B cell (primary cell): ENCODE measurements at places on chromosomes 4 and X. TPM values are rescaled to one million over a fixed set of nuclear protein-coding genes. Genes with fewer than 3 reads are reported as not detected.
A peak's percentile ranks its signal among the peaks of the same experiment; 100 is the strongest.

- no peaks in the 10 kb centered on the region for H3K27me3 ChIP-seq
- peaks cover 30% of the 10 kb centered on the region for H3K4me1 ChIP-seq
- peak overlapping the region; percentile 76 for H3K4me3 ChIP-seq
- DNase-seq, result peak; percentile 53
- H3K27ac ChIP-seq, result peak overlapping the region; percentile 83
- no peaks in the 10 kb centered on the region for H3K36me3 ChIP-seq
These were observed 674 bp upstream of the IL15 start for GRCh38 chr4:141635736-141636081.

DNA sequence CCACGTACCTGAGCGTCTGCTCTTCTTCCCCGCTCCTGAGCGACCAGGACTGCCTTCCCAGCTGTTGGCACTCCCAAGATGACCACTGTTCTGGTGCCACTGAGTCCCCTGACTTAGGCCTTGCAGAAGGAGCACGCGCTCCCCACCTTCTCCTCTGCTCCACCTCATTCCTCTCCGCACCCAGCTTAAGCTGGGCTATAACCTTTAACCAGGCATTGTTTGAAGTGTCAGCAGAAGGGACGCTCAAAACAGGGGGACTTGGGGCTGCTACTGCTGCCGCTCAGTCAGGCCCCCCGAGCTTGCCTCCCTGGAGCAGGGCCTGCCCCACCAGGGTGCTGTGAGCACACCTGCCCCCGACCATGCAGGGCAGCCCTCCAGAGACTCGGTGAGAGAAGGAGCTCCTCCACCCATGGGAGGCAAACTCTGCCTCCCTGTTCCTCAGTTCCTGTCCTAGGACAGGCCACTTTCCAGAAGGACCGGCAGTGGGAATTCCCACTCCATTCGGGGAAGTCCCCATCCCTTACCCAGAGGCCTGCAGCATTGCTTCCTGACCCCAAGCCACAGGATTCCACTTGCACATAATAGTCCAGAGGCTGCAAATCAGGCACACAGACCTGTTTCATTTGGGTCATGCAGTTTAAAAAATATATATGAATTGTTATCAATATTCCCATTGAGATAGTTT lies 99.7 kb upstream of the ENPP6 start:
- H3K4me3 ChIP-seq, result no peak overlapping the region
- H3K36me3 ChIP-seq, result no peaks in the 10 kb centered on the region
- H3K27me3 ChIP-seq, result no peaks in the 10 kb centered on the region
- H3K4me1 ChIP-seq, result peaks cover 49% of the 10 kb centered on the region
- DNase-seq, result no peak

DNA sequence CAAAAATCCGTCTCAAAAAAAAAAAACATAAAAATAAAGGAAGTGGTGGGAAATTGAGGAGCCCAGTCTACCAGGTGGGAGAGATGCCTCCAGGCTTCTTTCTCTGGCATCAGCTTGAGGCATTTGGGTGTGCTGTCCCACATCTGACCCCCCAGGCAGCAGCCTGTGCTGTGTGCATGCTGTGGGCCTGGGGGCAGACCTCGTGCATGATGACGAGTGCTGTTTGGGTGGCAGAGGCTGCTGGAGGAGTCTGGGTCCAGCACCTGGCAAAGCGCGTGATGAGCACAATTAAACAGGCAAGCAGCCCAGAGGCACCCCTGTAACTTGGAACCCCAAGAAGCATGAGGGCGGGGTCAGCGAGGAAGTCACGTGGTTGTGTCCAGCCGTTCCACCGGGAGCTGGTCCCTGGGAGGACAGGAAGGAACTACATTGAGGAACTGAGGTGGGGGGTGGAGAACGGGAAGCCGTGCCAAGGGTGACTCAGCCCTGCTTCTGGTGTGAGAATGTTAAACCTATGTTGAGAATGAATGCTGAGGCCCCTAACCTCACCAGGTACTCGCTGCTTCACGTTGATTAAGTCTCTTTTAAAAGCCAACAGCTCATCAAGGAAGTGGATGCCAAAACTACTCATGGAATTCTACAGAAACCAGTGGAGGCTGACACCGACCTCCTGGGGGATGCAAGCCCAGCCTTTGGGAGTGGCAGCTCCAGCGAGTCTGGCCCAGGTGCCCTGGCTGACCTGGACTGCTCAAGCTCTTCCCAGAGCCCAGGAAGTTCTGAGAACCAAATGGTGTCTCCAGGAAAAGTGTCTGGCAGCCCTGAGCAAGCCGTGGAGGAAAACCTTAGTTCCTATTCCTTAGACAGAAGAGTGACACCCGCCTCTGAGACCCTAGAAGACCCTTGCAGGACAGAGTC lies 6.1 kb downstream of the TACC3 start:
- H3K4me1 ChIP-seq, result peaks cover 37% of the 10 kb centered on the region
- DNase-seq, result no peak
- no peaks in the 10 kb centered on the region for H3K27me3 ChIP-seq
- no peak overlapping the region for H3K4me3 ChIP-seq

DNA sequence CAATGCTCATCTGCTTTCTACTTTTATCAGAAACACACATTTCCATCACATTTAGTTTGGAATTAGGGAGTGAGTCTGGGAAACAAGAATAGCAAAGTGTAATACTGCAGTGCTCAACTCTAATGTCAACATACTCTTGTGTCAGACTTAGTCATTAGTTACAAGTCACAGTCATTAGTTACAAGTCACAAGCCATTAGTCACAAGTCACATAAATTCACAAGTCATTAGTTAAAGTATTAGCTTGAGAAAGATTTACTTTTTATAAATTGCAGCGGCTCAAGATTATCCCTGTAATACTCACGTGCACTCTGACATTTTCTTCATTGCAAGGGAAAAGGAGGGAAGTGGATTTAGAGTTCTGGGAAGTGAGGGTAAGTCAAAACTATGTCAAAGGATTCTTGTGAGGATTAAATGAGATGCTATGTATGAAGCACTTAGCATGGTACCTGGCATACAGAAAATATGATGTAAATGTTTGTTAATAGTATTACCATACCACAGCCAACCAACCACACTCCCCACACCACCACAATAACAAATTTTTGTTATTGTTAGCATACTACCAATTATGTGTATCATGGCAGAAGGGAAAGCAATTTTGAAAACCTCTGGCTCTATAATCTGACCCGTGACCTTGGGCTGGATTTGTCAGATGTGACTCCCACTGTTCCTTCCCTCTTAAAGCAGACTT lies 116.6 kb downstream of the ARHGAP24 start:
- no peak overlapping the region for H3K4me3 ChIP-seq
- H3K4me1 ChIP-seq, result peaks cover 23% of the 10 kb centered on the region
- H3K27me3 ChIP-seq, result no peaks in the 10 kb centered on the region
- no peak overlapping the region for H3K27ac ChIP-seq
- DNase-seq, result no peak

- H3K27me3 ChIP-seq, result no peaks in the 10 kb centered on the region
- no peak overlapping the region for H3K4me3 ChIP-seq
- H3K27ac ChIP-seq, result no peak overlapping the region
- no peaks in the 10 kb centered on the region for H3K4me1 ChIP-seq
- no peak for DNase-seq
These were observed 155.9 kb downstream of the ARHGAP6 start for GRCh38 chrX:11509786-11510185.

DNA sequence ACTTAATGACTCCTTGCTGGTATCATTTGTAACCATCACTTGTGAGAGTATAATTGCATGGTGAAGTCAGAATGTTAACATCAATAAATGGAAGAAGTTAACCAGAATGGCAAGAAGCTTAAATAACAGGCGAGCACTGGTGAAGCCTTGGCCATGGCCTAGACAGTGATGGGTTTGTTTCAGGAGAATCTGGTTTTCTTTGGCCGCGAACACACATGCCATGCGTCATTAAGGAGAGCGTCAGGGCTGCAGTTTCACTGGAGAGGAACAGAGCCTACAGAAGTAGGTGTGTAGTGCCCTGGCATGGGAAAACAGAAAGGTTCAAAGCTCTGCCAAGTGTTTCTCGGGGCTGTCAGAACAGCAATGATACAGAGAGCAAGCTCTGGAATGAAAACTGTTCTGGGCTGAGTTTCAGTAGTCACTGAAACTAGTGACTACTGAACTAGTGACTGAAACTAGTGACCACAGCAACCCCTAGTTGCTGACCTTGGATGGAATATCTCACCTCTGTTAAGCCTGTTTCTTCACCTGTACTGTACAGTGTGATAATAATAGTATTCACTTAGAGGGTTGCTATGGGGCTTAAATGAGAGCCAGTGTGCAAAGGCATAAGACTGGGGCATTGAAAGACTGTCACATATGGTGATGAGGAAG lies 93.8 kb downstream of the C4orf51 start:
- no peaks in the 10 kb centered on the region for H3K4me1 ChIP-seq
- H3K4me3 ChIP-seq, result no peak overlapping the region
- H3K36me3 ChIP-seq, result peaks cover 40% of the 10 kb centered on the region
- H3K27me3 ChIP-seq, result no peaks in the 10 kb centered on the region
- no peak overlapping the region for H3K27ac ChIP-seq
- no peak for DNase-seq

GRCh38 chr4:23932901-23933308 lies 43.1 kb upstream of the PPARGC1A start:
- no peaks in the 10 kb centered on the region for H3K27me3 ChIP-seq
- no peaks in the 10 kb centered on the region for H3K36me3 ChIP-seq
- H3K4me3 ChIP-seq, result no peak overlapping the region
- no peaks in the 10 kb centered on the region for H3K4me1 ChIP-seq
- DNase-seq, result no peak

- DNase-seq, result peak; percentile 66
- H3K27ac ChIP-seq, result peak overlapping the region; percentile 84
- H3K27me3 ChIP-seq, result no peaks in the 10 kb centered on the region
- H3K4me3 ChIP-seq, result no peak overlapping the region
- peaks cover 45% of the 10 kb centered on the region for H3K4me1 ChIP-seq
- peaks cover 15% of the 10 kb centered on the region for H3K36me3 ChIP-seq
These were observed 206.3 kb downstream of the ARHGAP24 start for GRCh38 chr4:85681221-85681657.

- peaks cover 3% of the 10 kb centered on the region for H3K36me3 ChIP-seq
- H3K4me3 ChIP-seq, result no peak overlapping the region
- DNase-seq, result no peak
- no peaks in the 10 kb centered on the region for H3K27me3 ChIP-seq
- H3K27ac ChIP-seq, result no peak overlapping the region
These were observed 3.2 kb downstream of the TMEM165 start for GRCh38 chr4:55398966-55399365.

DNA sequence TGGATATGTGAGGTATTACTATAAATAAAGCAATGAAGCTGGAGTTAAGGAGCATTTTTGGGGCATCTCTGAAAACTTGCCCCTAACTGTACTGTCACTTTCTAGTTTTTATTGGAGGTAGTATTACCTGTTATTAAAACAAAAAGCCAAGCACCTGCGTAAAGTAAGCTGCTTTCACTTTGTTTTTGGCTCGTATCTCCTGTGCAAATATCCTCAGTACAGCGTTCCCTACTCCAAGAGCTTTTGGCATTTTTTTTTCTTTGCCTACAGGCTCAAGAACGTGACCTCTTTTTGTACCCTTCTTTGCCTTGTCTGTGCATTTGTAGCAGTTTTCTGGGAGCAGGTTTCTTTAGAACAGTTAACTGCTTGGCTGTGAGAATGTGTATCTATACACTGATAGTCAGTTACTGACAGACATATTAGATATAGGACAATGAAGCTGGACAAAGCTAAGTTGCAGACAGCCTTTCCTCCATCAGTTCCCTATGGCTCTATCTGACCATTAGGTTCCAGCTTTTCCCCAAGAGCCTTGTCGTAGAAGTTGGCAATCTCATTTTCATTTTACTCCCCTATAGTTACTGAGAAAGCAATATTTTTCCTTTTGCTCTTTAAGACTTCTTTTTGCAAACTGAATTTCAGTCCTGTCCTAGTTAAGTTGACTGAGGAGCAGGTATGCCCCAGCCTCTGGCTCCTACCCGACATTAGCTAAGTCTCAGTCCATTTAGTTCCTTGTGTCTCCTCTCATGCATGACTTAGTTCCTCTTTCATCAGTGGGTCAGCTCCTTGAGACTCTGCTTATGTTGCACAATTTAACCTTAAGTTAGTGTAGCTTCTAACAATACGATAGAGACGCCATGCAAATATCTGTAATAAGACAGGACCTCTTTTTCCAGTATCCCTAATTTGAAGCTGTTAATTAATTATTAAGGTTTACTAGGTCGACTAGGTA lies 71.5 kb upstream of the HPRT1 start:
- no peaks in the 10 kb centered on the region for H3K36me3 ChIP-seq
- no peaks in the 10 kb centered on the region for H3K27me3 ChIP-seq
- peaks cover 13% of the 10 kb centered on the region for H3K4me1 ChIP-seq

DNA sequence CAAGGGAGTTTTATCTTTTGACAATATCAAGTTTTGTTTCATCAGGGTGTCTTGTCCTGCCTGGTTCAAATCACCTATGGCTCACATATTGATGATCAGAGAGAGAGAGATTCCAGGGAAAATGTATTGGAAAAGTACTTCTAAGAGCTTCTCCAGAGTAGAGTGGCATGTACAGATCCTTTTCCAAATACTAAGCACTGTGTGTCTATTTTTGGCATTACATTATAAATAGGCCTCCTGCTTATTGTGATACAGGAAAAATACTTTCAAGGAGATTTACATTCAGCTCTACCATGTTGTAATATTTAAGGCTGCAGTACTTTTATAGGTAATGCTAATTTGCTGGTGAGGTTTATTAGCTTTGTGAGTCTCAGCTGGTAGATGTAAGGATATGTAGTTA lies 100.8 kb downstream of the DCK start:
- no peaks in the 10 kb centered on the region for H3K4me1 ChIP-seq
- no peaks in the 10 kb centered on the region for H3K27me3 ChIP-seq
- no peak overlapping the region for H3K4me3 ChIP-seq
- DNase-seq, result no peak
- H3K36me3 ChIP-seq, result no peaks in the 10 kb centered on the region
- no peak overlapping the region for H3K27ac ChIP-seq

- H3K27ac ChIP-seq, result no peak overlapping the region
- no peak for DNase-seq
- no peaks in the 10 kb centered on the region for H3K27me3 ChIP-seq
- no peaks in the 10 kb centered on the region for H3K4me1 ChIP-seq
- H3K4me3 ChIP-seq, result no peak overlapping the region
- no peaks in the 10 kb centered on the region for H3K36me3 ChIP-seq
These were observed 8.0 kb upstream of the DRD5 start for GRCh38 chr4:9773471-9773870.

DNA sequence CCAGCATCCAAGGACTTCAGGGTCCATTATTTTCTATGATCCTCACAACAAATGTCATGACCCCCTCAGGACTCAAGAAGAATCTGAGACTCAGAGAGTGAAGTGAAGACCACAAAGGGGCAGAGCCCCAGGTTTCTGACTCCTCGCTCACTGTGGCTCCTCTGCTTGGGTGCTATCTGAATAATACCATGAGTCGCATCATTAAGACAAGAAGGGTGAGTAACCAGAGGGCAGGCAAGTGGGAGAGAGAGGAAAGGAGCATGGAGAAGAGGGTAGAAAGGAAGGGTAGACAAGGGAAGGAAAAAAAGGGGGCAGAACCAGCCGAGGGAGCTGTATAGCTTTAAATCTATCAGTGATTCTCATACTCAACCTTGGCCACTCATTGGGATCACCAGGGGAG lies 15.5 kb upstream of the HSD17B10 start:
- no peaks in the 10 kb centered on the region for H3K4me1 ChIP-seq
- H3K27me3 ChIP-seq, result no peaks in the 10 kb centered on the region
- no peak overlapping the region for H3K27ac ChIP-seq
- H3K4me3 ChIP-seq, result no peak overlapping the region

- DNase-seq, result no peak
- H3K36me3 ChIP-seq, result no peaks in the 10 kb centered on the region
- H3K27ac ChIP-seq, result no peak overlapping the region
- H3K27me3 ChIP-seq, result no peaks in the 10 kb centered on the region
- H3K4me3 ChIP-seq, result no peak overlapping the region
These were observed 199.8 kb upstream of the NOCT start for GRCh38 chr4:138815811-138816210.

- no peaks in the 10 kb centered on the region for H3K36me3 ChIP-seq
- no peaks in the 10 kb centered on the region for H3K27me3 ChIP-seq
- no peak overlapping the region for H3K4me3 ChIP-seq
These were observed 56.9 kb upstream of the PRPS1 start for GRCh38 chrX:107571296-107571998.

DCAF4L1 gene
- 0.19 and 0.20 TPM in 2 replicates for total RNA-seq

TAF7L gene
- not detected in 2 replicates for total RNA-seq

VCX3A gene
- not detected in 2 replicates for total RNA-seq
